ENCODE measurements at places on chromosomes 1 and 21.
A peak's percentile ranks its signal among the peaks of the same experiment; 100 is the strongest.

GRCh38 chr21:36155603-36156338, 853 bp upstream of the DOP1B start:
- no peak for DNase-seq

- DNase-seq: peak; percentile 63
Measured at GRCh38 chr1:230120921-230121381, 53.9 kb downstream of the GALNT2 start.

DNA sequence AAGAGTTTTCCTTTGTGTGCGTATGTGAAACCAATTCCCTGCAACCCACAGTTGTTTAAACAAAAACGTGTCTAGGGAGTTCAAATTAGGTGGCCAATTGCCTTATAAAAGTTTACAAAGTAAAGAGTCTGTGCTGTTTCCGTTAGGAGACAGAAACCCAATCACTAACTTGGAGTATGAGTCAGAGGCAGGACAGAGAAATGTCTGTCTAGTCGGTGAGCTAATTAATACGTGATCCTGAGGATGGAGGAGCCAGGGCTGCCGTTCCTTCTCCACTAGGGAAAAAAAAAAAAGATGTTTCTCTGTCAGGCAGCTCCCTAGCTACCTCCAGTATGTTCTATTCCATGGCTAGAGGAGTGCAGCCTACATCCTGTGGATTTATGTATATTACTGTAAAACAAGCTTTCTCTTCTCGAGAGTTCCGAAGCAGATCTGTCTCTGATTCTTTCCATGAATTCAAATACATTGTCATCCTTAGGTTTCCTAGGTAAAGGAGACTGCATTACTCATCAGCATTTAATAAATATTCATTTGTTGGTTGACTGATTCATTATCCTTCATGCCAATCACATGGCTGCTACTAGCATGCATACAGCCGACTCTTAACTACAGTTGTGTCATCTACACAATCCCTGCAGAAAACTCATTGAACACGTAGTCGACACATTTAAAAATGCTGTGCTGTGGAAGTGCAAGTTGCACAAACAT, 430.6 kb downstream of the KIF26B start:
- peak; percentile 37 for DNase-seq

GRCh38 chr1:172455451-172455850, 11.6 kb upstream of the PIGC start:
- no peak for DNase-seq

DNA sequence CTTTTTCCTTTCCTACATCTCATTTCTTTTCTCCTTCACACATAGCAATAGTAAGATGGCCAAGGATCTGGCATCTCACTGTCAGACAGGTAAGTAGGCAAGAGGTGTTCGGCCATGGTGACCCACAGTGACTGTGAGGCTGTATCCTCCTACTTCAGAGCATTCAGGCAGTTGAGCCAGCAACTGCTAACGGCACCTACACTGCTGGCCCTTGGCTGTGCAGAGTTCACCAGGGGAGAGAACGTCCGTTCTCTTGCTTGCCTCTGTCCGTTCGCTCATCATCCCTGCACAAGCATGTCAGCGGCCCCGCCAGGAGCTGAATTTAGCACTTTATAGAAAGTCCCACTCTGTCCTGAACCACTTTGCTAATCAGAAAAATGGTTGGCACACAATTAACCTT, 113.6 kb downstream of the GREM2 start:
- DNase-seq: no peak

- DNase-seq: no peak
Measured at GRCh38 chr1:46408356-46409062, 14.4 kb downstream of the FAAH start.

DNA sequence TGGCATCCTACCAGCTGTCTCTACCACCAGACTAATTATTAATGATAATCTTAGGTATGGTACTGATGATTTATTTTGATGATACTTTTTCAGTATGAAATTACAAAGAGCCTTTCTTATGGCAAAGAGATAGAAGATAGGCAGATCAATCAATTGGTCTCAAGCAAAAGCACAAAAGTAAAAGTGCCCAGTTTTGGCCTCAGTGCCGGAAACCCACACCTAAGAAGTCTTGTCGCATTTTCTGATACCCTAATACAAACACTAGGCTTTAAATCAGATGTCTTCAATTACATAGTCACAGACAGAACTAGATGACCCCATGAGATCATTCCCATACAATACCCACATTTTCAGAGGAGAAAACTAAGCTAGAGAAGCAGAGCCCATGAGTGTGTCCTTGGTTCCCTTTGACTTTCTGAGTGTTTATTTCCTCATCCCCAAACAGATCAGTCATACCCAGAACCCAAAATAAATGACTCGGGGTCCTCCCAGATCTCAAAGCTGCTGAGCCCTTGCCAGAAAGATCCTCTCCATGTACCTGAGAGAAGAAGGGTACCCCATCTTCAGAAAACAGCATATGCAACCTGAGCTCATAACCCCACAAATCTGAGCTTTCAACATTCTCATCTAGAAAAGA, 7.7 kb downstream of the ITPKB start:
- DNase-seq: no peak

DNA sequence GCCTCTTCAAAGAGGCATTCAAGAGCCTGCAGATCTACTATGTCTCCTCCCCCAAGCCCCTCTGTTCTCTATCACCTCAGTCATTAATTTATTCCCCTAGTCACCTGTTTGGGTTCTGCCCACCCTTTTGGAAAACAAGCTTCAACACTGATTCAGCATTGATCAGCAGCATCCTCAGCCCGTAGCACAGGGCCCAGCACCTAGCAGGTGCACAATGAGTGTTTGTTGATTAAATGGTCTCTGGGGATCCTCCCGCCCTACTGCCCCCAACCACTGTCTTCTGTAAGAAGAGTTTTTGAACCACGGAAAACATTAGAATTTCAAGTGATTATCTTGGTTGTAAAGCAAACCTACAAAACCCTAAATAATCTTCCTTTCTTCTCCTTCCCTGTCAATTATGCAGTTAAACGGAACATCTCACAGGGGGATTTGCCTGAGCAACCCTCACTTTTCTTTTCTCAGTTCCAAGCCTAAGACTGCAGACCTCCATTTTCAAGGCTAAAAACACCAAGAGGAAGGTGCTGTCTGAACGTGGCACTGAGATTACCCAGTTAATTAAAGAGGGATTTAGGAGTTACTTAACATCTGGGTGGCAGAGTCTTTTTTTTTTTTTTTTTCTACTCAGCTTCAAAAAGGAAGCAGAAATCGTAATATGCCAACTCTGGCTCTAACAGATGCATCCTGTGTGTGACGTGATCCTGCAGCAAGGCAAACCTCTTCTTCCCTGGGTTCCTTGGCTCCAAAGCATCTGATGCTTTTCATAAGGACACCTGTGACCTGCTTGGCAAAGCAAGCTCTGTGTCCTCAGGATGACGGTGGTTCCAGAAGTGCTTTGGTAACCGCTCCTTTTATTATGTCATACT, 163.0 kb downstream of the KAZN start:
- DNase-seq: no peak

- DNase-seq: peak; percentile 13
Measured at GRCh38 chr1:180415985-180416633, 86.3 kb downstream of the ACBD6 start.

DNA sequence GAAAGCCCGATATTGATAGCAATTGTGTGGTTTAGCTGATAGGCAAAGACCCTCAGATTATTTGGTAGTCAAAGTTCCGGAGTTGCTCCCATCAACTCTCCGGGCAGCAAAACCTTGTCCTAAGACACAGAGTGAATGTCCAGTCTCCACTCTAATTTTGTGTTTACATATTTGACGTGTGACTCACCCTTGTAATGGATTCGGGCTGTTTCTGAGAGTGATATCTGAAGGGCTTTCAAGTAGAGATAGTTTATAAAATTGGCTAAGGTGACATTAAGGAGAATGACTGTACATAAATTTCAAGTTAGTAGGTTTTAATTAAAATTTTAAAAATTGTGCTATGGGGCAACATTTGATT, 154.2 kb downstream of the CNIH3 start:
- DNase-seq: no peak

DNA sequence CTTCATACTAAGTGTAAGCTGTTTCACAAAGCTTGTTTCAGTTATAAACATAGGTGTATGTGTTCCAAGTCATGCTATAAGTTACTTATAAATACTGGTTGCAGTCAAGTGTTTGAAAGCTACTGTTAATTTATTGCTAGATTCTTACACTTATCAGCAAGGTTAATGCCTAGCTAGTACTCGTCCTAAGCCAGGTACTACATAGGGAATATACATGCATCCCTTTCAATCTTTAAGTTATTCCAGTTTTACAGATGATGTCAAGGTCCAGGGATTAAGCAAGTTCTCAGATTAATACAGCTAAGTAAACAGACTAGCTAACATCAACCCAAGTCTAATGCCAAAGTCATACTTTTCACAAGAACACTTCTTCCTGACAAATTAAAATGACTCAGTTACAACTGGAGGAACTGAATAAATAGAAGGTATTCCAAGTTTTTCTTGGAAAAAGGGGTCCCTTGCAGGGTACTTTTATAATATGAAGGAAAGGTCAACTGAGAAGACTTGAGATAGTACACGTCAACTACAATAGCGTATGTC, 652.2 kb upstream of the USP24 start:
- no peak for DNase-seq

- no peak for DNase-seq
Measured at GRCh38 chr21:18970416-18970815, 566.8 kb upstream of the TMPRSS15 start.

- DNase-seq: no peak
Measured at GRCh38 chr1:86551305-86551704, 4.4 kb downstream of the CLCA4 start.

DNA sequence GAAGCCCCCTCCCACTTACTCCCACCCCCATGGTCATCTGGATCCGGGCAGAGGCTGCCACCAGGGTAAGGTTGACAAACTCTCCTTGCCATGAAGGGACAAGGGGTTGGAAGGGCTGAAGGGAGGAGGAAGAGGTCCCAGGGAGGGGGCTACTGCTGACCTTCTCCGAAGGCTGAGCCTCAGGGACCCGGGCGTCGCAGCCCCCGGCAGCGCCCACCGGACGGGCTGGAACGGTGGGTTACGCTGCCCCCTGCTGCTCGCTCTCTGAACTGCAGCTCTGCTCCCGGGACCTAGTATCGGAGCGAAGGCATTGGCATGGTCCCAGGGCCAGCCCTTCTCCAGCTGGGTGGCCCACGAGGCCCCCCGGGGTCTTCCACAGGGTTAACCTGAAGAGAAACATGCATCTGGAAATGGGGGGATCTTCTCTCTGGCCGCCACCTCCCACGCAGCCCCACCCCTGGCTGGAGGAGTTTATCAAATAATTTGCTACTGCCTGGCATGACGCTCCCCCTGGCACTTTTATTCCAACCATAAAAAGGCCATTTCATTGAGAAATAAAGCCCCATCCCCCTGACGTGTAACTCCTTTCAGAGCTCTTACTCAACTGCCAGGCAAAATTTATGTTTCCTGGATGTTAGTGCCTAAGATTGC, 70.4 kb upstream of the TARDBP start:
- peak; percentile 90 for DNase-seq

All from HuH-7 (cell line).